NCI-H460 (cell line): ENCODE measurements at places on chromosomes 5 and 9. TPM values are rescaled to one million over a fixed set of nuclear protein-coding genes. Genes with fewer than 3 reads are reported as not detected.

DNA sequence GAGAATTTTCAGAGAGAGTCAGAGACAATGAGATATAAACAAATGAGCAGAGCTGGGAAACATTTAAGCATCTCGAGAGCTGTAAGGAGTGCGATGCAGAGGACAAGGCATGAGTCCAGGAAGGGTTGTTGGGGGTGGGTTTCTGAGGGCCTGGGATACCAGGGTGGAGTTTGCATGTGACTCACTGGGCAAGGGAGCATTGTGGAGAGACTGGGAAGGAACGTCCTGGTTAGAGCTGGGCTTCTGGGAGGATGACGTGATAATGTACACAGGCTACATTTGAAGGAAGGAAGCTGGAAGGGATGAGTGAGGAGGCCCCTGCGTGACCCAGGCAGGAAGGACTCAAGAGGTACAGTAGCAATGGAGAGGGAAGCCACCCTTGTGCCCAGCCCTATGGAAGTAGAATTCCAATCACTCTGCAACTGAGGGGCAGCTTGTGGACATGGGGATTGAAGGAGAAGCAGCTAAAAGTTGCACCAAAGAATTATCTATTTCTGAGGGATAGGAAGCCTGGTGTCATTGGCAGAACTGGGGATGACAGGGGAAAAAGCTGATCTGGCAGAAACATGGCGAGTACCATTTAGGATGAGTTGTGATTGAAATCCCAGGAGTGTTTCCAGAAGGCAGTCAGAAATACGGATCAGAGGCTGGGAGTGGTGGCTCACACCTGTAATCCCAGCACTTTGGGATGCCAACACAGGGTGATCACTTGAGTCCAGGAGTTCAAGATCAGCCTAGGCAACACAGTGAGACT, 59.3 kb upstream of the AFAP1L1 start:
- DNase-seq = no peak

The IRX1 gene
- not detected in 2 replicates for total RNA-seq

The INSL4 gene
- total RNA-seq = 3.3 and 4.6 TPM in 2 replicates

GRCh38 chr9:135255033-135255840, 167.8 kb downstream of the OLFM1 start:
- no peak for DNase-seq

The MYORG gene
- 0.61 and 0.79 TPM in 2 replicates for total RNA-seq

The GFI1B gene
- total RNA-seq = not detected in 2 replicates
